ENCODE measurements at places on chromosomes 4 and X.

- DNase-seq = no peak
Observed at GRCh38 chrX:66698273-66699204, 59.7 kb upstream of the EDA2R start.

- DNase-seq = no peak
Observed at GRCh38 chrX:110477593-110478228, 119.1 kb downstream of the RTL9 start.

DNA sequence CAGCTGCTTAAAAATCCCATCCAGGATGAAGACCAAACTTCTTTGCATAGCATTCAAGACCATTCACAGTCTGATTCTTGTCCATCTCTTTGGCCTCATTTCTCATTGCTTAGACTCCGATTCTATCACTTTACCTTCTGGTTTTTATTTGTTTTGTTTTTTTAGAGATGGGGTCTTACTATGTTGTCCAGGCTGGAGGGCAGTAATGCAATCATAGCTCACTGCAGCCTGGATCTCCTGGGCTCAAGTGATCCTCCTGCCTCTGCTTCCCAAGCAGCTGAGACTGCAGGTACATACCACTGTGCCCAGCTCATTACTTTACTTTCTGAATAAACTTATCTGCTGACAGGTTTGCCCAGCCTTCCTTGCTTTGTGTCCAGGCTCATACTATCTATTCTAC, 152.8 kb downstream of the TMEM164 start:
- DNase-seq = no peak

- DNase-seq = no peak
Observed at GRCh38 chr4:87442889-87443288, 20.5 kb downstream of the NUDT9 start.

DNA sequence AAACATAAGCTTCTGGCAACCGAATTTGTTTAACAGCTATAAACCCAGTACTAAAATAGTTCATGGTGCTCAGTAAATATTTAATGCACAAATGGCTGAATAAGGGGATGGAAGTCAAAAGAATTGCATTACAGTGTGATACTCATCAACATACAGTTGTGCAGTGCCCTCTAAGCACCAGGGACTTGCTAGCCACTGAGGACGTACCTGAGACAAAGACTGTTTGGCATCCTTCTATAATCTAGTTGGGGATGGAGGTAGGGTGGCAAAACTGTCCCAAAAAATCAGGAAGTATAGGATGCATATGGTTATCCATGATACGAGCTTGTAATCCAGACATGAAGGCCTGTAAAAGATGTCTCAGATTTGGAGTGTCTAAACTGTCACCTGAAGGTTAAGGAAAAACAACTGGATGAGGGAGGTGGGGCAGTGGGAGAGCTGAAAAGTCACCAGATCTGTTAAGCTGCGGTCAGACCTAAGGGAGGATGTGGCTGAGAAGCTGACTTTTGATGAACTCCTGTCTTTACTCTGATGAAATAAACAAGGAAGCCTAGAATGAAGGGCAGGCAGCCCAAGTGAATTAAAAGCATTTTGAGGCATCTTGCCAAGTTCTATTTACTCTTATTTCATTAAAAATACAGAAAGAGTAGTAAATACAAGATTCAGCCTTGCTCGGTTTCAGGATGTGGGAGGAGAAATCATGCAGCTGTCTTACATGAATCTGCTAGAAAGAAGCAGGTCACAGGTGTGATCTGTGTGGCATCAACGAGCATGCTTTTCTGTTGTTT, 12.0 kb upstream of the CD38 start:
- DNase-seq = no peak

DNA sequence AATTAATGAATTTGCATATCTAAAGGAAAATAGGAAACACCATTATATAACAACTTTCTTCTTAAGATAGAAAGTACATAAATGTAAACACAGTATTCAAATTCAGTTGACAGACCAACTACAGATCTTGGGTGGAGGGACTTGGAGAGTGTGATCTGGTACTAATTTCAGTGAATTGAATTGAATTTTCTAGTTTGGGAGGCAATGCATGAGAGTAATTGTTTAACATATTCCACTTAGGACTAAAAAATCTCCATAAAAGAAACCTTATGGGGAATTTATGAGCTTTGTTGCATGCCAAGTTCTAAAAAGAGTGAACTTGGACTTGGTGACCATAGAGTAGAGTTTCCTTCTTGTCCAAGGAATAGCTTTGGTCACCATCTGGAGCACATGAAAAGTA, 261.1 kb upstream of the TTC29 start:
- no peak for DNase-seq

DNA sequence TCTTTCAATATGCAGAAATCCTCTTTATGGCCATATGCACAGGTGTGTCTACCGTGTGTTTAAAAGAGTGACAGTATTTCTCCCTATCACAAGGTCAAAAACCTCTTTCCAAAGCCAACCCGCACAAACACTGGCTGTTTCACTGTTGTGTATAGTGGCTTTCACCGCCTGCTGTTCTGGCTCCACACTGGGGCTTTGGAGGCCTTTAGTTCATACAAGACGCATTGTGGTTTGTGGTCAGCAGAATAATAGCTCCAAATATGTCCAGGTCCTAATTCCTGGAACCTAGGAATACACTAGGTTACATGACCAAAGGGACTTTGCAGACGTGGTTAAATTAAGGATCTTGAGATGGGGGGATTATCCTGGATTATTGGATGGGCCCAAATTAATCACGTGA, 40.7 kb upstream of the FAM9A start:
- DNase-seq = no peak

DNA sequence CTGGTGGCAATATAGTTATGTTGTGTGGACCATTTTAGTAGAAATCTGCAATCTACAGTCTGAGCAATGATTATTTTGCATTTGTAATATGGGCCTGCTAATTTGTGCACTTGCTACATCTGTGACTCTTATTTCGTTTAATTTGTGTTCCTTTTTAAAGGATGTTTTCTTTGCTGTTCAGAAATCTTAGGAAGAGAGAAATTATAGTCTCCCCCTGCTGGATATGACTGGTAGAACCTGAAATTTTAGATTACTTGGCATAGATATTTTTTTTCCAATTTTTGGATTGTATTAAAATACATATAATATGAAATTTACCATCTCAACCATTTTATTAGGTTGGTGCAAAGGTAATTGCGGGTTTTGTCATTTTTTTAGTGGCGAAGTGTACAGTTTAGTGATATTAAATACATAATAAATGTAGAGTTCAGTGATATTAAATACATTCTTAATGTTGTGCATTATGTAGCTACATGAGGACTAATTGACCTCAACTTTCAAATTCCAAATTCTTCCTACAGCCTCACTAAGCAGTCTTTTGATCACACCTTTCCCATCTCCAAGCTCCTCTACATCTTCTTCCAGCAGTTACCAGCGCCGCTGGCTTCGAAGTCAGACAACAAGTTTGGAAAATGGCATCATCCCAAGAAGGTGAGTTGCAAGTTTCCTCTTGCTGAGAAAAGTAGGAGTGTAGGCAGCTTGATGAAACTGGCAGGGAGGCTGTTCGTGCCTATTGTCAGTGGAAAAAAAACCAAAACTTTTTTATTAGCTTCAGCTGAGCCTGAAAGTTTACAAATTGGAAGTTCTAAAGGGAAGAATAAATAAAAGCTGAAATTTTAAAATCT, 82.2 kb downstream of the FNIP2 start:
- DNase-seq = no peak

- DNase-seq = no peak
Observed at GRCh38 chrX:40207626-40208025, 109.9 kb upstream of the BCOR start.

Data from right atrium auricular region (tissue), 2 donors.